SK-N-SH treated with all-trans-retinoic acid at 6 μM for 48 hours (cell line): ENCODE measurements at places on chromosomes 2 and 18.

- ATAC-seq = no peak
Measured at GRCh38 chr2:152564754-152565551, 152.3 kb downstream of the PRPF40A start.

DNA sequence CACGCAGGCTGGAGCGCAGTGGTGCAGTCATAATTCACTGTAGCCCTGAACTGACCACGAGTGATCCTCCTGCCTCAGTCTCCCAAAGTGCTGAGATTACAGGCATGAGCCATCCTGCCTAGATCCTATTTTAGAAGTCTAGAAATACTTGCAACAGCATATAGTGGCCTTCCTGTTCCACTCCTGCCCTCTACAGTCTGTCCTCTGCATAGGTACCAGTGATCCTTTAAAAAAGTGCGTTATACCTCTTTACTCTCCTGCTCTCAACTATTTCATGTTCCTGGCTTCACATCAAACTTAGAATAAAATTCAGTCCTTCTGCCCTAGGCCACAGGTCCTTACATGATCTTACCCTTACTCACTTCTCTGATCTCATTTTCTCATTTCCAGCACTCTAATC, 6.0 kb downstream of the COMMD1 start:
- peak; percentile 64 for ATAC-seq

GRCh38 chr2:222878301-222878876, 17.6 kb downstream of the ACSL3 start:
- no peak for ATAC-seq

DNA sequence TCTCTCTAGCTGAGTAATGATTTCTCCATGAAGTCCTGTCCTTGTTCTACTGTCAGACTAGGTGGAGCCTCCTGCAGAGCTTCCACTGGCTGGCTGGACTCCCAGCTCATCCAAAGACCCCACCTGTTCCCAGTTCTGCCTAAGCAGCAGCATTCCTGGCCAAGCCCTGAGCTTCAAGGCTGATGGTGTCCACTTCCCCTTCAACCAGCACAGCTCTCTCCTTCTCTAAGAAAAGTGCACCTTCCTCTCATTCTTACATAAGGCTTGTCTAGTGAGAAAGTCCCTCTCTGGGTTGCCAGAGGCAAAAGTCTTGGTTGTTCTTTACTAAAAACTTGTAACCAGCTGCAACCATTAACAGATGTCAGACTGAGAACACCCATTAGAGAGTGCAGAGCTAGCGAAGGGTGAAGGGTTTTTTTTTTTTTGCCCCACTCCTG, 58.9 kb downstream of the CXCR4 start:
- no peak for ATAC-seq

DNA sequence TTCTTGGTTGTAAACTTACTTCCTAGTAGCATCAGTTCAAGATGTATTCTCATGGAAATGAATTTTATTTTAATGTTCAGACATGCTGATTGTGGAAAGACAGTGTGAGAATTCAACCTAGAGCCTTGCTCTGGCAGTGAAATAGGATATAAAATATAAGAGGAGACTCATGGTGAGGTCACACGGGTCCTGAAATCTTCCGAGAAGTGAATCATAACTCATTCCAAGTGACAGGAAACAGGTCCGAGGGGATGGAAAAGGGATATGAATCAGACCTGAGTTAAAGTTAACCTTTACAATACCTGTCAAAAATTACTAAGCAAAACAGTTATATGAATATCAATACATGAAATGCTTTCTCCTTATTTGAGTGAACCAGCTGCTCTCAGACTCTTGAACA, 185.2 kb upstream of the LRRTM1 start:
- peak; percentile 86 for ATAC-seq

- ATAC-seq = no peak
Measured at GRCh38 chr2:44532031-44532430, 170.3 kb downstream of the CAMKMT start.

GRCh38 chr2:223801736-223802135, 35.6 kb downstream of the AP1S3 start:
- no peak for ATAC-seq

- peak; percentile 41 for ATAC-seq
Measured at GRCh38 chr2:63740943-63741342, 100.8 kb upstream of the UGP2 start.

GRCh38 chr2:29165362-29166241, 50.4 kb downstream of the CLIP4 start:
- ATAC-seq = peak; percentile 95

DNA sequence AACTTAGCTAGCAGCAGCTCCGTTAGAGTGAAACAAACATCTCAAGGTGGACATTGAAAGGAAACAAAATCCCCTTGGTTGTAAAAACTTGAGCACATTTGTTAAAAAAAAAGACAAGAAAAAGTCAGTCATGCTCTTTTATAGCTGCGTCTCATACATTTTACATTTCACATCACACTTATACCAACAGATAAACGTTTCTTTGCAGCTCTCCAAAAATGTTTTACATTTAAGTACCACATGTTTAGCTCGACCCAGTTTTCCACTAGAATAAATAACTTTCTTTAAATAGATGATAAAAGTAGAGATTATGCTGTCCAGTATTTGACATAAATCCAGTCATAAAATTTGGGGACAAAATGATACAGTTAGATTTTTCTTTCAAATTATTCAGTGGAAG, 297.0 kb upstream of the ST6GAL2 start:
- ATAC-seq = no peak

GRCh38 chr2:201419057-201419635, 32.1 kb downstream of the TRAK2 start:
- peak; percentile 42 for ATAC-seq

DNA sequence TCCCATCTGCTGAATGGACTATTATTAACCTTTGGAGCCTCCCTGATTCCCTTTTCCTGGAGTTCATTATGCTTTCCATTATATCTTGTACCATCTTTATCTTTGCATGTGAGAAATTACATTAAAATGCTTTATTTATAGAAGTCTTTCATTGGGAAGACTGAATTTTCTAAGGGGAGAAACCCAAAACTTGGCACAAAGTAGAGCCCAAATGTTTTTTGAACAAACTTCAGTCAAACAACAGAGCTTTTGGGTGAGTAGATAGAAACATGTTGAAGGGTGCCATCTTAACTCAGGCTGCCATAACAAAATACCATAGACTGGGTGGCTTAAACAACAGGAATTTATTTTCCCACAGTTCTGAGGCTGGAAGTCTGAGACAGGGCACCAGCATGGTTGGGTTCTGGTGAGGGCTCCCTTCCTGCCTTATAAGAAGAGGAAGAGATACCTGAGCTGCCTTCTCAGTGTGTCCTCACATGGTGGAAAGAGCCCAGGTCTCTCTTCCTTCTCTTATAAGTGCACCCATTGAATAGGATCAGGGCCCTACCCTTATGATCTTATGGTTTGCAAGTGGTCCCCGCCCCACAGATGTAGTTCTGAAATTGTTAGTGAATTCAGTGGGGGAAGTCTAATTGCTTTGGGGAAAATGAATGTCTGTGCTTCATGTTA, 19.2 kb downstream of the RALB start:
- no peak for ATAC-seq

DNA sequence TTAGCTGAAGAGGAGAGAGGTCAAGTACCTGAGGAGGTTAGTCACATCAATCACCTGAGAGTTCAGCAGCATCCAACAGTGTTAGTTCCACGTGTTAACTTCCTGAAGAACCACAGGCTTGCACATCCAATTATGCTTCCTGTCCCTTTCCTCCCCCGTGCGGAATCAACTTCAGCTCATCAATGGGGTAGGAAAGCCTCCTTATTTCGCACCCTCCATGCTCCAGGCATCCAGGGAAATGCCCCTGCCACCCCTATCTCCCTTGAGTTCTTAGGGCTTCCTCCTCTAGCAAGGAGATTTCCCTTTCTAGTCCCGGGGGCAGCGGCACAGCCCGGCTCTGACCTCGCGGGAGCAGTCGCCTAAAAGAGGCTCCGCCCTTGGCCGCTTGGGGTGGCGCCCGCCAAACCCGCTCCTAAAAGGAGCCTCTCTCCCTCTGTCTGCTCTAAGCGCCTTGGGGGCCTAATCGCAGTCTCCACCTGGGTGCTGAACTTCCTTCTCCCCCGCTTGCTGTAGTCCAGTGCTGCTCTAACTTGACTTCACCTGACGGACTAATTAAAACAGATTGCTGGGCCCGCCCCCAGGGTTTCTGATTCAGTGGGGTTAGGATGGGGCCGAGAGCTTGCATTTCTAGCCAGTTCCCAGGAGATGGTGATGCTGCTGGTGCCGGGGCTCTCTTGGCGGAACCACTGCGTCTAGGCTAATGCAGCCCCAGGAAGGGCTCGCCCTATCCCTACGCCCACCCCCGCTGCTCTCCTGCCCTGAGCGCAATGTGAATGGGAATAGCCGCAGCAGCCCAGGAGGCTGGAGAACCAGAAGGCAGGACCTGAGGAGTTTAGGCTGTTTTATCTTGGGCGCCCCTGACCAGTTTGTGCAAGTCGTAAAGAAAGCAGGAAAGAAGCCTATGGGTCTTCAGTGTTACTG, 3.4 kb upstream of the TET3 start:
- ATAC-seq = peak; percentile 3; the same call in 1 of the 3 replicates

DNA sequence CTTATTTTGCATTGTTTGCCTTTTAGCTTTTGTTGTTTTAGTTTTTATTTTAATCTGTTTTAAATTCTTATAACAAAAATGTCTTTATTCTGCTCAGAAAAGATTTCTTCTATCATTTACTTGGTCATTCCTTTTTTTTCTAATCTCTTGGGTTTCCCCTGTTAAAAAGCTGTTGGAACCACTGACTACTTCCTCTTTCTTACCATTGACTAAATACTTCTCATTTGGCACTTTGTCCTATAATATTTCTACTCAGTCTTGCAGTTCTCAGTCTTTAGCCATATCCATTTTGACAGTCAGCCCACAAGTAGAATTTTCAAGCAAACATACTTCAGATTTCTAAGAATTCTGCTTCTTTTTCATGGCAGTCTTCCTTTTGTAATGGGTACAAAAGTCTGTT, 567.2 kb downstream of the SATB2 start:
- ATAC-seq = no peak

DNA sequence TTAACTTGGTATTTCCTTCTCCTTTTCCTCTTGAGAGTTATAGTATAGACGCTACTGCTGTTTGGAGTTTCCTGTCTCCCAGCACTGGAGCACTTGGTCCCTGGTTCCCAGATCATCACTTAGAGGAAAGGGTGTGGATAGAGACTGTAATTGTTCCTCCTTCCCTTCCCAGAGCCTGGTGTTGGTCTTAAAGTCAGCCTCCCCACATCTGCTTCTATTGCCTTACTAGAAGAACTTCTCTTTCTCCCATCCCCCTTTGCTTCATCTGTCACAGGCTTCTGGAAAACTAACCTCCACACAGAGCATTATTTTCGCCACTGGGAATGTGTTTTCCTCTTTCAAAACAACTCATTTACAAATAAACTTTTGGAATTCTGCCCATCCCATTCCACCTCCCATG, 131.0 kb downstream of the CCDC85A start:
- peak; percentile 16 for ATAC-seq

- ATAC-seq = no peak
Measured at GRCh38 chr18:11124054-11124453, 25.3 kb downstream of the PIEZO2 start.

DNA sequence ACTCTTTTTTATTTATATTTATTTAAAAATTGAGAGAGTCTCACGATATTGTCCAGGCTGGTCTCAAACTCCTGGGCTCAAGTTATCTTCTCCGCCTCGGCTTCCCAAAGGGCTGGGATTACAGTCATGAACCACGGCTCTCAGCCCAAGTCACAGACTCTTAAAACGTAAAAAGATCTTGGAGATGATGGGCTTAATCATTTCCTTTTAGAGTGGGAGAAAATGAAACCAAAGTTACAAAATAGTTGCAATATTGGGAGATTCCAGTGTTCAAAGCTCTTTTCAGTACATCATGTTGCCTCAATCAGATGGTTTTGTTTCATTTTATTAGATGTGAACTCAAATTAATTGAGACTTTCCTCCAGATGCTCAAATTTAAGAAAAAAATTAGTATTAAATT, 151.4 kb upstream of the XPO1 start:
- ATAC-seq = no peak
